ENCODE measurements at places on chromosomes 7 and 10.

DNA sequence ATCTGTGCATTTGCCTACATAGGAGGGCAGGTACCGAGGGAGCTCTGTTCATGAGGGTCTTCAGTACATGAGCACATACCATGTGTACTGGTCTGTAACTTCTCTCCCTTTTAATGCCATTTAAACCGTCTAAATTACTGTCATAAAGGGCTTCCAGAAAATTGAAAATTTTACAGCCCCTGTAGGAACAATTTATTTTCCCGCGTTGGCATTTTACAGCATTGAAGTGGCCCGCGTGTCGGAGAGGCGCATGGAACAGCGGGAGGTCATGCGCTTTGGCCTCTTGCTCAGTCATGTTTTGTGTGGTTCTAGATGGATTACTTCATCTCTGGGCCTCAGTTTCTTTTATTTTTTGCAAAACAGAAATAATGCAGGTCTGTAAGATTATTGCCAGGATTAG, 9.8 kb downstream of the WIPI2 start:
- DNase-seq: no peak

GRCh38 chr10:130389906-130390305, 253.7 kb downstream of the GLRX3 start:
- DNase-seq: no peak

- DNase-seq: no peak
These were observed 194.1 kb upstream of the LYZL2 start for GRCh38 chr10:30823651-30824050.

DNA sequence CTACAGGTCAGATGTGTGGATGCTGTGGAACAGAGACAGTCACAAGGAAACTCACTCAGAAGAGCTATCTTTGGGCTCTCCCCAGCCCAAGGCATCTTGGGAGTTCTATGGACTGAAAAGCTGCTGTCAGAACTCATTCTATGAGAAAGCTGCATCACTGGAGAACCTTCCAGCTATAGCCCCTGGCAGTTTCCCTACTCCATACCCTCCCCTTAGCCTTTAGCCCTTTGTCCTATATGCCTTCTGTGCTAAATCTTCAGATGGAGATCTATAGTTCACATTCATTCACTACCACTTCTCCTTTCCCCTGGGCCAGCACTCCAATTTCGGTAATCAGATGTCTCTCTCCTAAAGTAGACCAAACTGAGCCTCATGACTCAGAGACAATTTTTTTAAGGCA, 6.9 kb downstream of the WNT8B start:
- DNase-seq: no peak

DNA sequence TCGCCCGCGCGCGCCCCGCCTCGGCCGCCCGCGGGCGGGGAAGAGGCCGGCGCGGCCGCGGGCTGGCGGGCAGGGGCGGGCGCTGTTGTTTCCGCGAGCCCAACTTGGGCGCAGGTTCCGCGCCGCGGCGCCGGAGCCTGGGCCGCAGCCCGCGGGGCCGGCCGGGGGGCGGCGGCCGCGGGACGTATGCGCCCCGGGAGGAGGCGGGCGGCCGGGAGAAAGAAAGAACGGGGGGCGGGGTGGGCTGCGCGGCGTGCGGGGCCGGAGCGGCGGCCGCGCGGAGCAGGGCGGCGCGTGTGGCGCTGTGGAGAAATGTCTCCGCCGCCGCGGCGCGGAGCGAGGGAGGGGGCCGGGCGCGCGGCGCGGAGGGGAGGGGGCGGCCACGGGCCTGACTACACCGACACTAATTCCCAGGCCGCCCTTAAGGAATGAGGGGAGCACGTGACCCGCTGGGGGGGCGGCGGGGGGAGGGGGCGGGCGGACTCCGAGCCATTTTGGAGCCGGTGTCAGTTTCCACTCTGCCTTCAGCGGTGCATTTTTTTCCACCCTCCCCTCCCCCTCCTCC, at the start of gene BMI1:
Gene BMI1 (plus strand): TSS at position 509 of the 565 bp plus-strand sequence. CDS start 5,351 bp downstream, outside the sequence.
- peak; percentile 73 for DNase-seq

GRCh38 chr7:21962677-21963076, 17.0 kb upstream of the CDCA7L start:
- no peak for DNase-seq

- peak; percentile 86 for DNase-seq
These were observed 4.4 kb downstream of the BAG3 start for GRCh38 chr10:119655566-119656001.

GRCh38 chr7:12481722-12482121, 78.1 kb upstream of the VWDE start:
- no peak for DNase-seq

DNA sequence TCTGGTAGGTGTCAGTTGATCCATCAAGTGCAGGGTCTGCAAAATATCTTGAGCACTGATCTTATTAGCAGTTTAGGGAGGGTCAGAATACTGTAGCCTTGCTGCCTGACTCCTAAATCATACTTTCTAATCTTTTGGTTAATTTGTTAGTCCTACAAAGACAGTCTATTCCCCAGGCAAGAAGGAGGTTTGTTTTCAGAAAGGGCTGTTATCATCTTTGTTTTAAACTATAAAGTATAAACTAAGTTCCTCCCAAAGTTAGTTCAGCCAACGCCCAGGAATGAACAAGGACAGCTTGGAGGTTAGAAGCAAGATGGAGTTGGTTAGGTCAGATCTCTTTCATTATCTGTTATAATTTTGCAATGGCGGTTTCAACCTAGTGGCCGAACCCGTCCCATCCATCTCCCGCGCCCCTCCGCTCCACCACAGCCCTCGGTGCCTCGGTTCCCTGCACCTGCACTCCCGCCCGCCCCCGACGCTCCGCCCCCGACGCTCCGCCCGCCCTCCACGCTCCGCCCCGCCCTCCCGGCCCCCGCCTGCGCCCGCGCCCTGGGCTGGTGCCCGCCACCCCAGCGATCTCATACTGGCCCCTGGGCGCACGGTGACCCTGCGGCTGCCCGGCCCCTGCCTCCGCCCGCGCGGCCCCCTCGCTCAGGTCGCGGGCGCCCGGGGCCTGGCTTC, at the start of gene ADCK2:
Gene ADCK2 (plus strand): TSS at position 564 of the 681 bp plus-strand sequence. CDS start 386 bp downstream, outside the sequence.
- no peak for DNase-seq

GRCh38 chr10:77408259-77408658, 229.3 kb downstream of the KCNMA1 start:
- DNase-seq: no peak

- no peak for DNase-seq
These were observed 54.1 kb downstream of the DAGLB start for GRCh38 chr7:6393667-6394056.

DNA sequence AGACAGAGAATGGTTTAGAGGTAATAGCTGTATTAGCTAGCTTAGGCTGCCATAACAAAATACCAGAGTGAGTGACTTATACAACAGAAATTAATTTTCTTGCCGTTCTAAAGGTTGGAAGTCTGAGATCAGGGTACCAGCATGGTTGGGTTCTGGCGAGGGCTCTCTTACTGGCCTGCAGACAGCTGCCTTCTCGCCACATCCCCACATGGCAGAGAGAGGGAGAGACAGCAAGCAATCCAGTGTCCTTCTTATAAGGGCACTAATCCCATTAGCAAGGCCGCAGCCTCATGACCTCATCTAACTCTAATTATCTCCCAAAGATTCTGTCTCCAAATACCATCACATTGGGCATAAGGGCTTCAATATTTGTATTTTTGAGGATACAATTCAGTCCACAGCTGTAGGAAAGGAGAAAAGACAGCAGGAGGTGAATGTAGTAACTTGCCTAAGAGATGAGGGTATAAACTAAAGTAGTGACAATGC, 3.6 kb upstream of the STAM start:
- DNase-seq: no peak

DNA sequence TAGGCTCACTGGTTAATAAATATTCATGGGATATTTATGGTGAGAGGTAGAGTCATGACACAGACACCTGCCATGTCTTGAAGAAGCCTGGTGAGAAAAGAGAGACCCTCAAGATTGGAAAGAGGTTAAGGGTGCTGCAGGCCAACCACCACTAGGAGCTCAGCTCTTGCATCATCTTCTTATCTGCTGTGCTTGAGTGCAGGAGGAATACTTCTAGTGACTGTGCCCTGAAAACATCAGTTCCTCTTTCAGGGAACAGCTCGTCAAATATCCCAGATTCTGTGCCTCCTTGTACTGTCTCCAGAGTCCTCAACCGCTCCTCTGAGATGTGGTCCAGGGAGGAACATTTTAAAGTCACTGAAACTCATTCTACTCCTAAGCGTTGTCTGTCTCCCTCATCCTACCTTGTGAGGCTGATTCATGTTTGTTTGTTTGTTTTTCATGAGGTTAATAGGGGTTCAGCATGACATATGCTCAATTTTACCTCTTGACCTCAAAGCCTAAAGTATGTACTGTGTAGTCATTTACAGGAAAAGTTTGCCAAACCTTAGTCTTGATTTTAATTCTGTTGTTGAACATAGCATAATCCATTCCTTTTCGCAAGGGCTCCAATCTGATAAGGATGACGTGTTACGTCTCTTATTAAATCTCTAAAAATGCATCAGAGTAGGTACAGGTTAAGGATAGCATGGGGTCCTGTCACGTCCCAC, 293.1 kb downstream of the C7orf25 start:
- DNase-seq: no peak

- DNase-seq: peak; percentile 82
These were observed 62.3 kb downstream of the OSBPL3 start for GRCh38 chr7:24917510-24918239.

GRCh38 chr7:74294191-74294998, 5.2 kb downstream of the CLIP2 start:
- DNase-seq: no peak

DNA sequence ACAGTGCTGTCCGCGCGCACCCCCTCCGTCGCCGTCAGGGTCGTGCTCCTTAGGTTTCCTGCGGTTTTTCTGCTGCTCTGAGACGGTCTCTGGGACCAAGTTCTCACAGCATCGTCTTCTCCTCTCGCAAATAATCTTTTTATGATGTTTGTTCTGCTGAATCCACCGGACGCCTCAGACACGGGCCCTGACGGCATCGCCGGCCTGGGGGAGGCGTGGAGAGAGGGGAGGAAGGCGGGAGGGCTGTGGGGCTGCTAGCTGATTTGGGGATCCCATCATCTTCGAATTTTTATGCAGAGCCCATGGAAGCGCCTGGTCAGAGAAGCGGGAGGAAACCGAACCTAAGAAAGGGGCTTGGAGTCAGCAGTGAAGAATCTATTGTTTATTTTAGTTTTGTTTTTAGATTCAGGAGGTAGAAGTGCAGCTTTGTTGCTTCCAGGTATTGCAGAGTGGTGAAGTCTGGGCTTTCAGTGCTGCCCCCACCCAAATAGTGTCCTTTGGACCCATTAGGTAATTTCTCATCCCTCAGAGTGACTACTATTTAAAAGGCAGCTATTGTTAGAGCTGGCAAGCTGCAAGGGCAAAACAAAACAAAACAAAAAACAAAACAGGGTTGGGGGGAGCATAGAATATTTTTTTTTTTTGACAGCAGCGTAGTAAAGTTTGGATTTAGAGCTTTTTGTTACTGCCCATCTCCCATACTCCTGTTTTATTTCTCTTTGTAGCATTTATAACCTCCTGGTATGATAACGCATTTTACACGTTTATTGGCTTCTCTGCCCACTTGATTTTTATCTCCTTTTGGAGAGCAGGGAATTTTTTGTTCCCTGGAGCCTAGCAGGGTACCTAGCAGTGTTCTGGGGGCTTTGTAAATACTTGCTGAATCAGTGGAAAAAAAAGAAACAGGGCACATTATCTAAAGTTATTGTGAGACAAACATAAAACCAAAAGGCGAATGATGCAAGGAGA, 92.6 kb downstream of the SPAG6 start:
- DNase-seq: peak; percentile 58

- DNase-seq: no peak
These were observed 46.0 kb downstream of the ZAN start for GRCh38 chr7:100779359-100779758.

All from astrocyte of the spinal cord (primary cell).